NCI-H1417 (cell line): ENCODE measurements at places on chromosomes 6 and 20.
A peak's percentile ranks its signal among the peaks of the same experiment; 100 is the strongest.

GRCh38 chr20:14583413-14583812 is 246.0 kb upstream of the FLRT3 start:
- peak; percentile 22 for DNase-seq

- DNase-seq = peak; percentile 20
Measured at GRCh38 chr6:32785781-32786533, 22.6 kb upstream of the HLA-DQB2 start.

GRCh38 chr6:111748231-111748647 is 125.0 kb downstream of the FYN start:
- DNase-seq = no peak

GRCh38 chr20:50798650-50799049 is 3.8 kb downstream of the BCAS4 start:
- no peak for DNase-seq

DNA sequence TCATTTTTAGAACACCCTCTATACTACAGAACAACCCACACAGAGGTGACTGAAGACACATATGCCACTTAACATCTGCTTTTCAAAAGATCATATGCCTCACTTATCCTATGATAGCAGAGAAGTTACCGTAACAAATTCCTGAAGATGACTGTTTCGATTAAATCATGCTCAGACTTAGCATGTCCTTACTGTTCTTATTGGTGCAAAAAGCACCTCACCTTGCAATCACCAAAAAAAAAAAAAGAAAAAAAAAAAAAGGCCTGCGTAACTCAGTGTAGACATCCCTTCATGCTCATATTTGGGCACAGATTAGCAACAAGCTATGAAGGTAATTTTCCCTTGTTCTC is 17.7 kb upstream of the DST start:
- DNase-seq = no peak

- DNase-seq = no peak
Measured at GRCh38 chr6:163162874-163163213, 251.7 kb upstream of the QKI start.

DNA sequence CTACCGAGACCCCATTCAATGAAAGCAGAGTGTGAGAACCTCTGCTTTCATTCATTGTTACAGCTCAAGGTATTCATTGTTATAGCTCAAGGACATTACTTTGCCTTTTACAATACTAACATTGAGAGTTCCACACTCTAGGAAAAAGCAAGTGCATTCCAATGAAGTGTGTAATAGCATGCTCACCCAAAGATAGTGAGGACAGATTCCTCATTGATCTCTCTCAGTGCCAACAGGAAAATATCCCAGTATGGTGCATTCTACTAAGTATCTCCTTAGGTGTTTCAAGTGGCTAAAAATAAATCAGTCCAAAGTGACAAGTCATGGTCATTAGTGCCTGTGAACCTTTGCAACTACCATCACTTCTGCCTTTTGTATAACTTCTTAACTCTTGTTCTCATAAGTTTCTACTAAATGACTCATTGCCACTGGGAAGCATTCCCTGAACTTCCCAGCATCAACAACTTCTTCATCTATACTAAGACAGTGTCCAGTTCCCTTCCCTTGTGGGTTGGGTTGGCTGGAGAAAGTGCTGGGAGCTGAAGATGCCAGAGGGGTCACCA is 140.7 kb upstream of the STXBP5 start:
- no peak for DNase-seq

DNA sequence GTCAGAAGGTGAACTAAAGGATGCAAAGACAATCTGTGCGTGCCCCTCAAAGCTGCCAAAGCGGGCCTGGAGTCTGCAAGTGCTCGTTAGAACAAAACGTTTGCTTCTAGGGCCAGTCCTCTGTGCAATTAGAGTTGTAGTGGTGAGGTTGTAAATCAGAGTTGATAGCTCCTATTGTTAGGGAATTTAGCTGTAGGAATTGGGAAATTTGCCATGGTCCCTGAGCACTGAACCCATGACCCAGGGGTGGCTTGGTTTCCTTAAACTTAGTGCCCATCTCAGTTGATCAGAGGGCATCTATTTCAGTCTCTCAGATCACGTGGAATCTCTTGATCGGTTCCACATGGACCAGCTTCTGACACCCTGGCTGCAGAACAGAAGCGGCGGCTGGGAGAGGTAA is 18.8 kb upstream of the RPS6KA2 start:
- DNase-seq = no peak

GRCh38 chr6:40959781-40960327 is 79.2 kb downstream of the UNC5CL start:
- DNase-seq = no peak

DNA sequence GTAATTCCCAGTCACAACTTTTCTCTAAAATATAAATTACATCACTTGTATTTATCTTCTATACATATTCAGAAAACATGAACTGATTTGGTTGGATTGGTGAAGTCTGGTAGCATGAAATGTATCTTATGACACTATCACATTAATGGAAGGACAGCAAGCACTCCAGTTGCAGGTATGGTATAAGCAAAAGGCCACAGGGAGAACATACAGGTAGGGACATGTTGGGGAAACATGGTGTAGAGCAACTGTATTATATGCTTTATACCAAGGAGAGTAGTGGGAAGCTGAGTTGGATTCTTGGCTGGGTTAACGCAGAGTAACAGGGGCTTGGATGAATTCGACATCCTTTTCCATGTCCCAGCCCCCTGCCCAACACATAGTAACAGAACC is 1.4 kb upstream of the VARS1 start:
- DNase-seq = no peak

DNA sequence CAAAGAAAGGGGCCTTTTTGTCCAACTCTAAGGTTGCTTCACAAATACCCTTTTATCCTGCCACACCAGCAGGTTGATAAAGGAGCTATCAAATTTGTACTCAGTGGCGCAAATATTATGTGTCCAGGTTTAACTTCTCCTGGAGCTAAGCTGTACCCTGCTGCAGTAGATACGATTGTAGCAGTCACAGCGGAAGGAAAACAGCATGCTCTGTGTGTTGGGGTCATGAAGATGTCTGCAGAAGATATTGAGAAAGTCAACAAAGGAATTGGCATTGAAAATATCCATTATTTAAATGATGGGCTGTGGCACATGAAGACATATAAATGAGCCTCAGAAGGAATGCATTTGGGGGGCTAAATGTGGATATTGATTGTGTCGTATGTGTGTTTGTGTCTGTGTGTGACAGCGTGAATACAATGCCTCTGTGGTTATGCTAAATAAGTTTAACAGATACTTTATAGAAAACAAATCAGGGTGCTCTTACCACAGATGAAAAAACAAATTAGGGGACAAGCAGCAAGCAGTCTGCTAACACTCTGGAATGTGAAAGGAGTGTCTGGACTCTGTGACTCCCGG is 33.6 kb downstream of the HM13 start:
- DNase-seq = no peak

DNA sequence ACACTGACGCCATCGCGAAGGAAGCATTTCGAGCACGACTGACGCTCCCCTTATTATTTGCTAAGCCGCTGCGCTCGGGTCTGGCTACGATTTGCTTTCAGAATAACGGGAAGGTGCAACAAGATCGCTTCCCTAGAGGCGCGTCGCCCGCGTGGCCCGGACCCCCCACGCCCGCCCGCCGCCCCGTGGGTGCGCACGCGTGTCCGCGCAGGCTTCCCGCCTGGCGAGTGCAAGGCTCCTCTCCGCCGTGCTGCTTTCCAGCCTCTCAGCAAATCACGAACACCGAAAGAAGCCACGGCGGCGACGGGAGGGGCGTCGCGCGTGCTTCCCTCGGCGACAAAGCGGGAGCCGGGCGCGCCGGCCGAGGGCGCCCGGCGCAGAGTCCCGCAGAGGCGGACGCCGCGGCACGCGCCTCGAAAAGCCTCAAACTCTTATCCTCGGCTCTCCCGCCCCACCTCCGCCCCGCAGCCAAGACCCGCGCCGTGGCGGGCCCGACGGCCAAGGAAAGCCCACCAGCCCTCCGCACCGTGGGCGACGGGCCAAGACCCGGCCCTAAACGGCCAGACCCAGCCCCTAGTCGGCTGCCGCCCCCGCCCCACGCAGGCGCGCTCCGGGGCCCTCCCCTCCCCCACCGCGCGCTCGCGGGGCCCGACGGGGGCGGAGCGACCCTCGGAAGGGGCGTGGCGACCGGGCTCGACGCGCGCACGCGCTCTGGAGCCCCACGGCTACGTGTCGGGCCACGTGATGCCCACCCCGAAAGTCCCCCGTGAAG is 987 bp upstream of the QKI start:
- DNase-seq = peak; percentile 96

DNA sequence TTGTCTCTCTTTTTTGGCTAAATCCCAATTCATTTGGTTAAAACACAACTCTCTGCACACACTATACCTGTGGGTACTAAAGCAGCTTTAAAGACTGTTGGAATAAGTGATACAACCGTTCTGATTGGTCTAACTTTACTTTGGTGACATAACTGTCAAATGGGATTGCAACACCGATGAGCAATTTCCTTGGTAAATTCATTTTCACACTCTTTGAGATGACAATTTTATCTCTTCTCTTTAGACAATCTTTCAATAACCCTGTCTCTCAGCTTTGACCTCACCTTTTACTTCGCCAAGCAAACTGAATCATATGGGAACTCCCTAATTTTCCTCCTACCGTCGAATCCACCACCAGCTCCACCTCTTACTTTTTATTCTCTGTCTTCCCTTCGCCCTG is 60.8 kb downstream of the ECT2L start:
- no peak for DNase-seq

DNA sequence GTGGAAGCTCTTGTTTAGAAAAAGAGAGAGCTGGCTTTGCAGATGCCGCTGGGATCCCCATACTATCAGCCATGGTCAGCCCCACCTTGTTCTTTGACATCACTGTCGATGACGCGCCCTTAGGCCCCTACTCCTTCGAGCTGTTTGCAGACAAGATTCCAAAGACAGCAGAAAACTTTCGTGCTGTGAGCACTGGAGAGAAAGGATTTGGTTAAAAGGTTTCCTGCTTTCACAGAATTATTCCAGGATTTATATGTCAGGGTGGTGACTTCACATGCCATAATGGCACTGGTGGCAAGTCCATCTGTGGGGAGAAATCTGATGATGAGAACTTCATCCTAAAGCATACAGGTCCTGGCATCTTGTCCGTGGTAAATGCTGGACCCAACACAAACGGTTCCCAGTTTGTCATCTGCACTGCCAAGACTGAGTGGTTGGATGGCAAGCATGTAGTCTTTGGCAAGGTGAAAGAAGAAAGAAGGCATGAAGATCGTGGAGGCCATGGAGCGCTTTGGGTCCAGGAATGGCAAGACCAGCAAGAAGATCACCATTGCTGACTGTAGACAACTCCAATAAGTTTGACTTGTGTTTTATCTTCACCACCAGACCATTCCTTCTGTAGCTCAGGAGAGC is 2.4 kb upstream of the BLCAP start:
- DNase-seq = no peak

GRCh38 chr6:130202782-130203181 is 20.0 kb downstream of the SAMD3 start:
- no peak for DNase-seq
